ENCODE measurements at places on chromosomes 3 and 15.

DNA sequence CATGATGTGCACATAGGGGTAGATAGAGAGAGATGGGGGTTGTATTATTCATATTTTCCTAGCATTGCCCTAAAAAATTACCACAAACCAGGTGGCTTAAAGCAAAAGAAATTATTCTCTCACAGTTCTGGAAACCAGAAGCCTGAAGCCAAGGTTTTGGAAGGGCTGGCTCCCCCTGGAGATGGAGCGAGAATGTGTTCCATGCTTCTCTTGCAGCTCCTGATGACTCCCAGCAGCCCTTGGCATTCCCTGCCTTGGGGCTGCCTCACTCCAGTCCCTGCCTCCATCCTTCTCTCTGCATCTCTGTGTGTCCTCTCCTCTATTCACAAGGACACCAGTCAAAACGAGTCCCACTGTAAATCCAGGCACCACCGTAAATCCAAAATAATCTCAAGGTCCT lies 91.5 kb upstream of the FAM174B start:
- DNase-seq = no peak

- no peak for DNase-seq
Observed at GRCh38 chr3:98359993-98360675, 6.5 kb downstream of the OR5K4 start.

- DNase-seq = peak; percentile 100
Observed at GRCh38 chr3:193592841-193593667, at the start of gene OPA1. OPA1 (plus strand) TSS chr3:193593208; CDS start chr3:193593378, 170 bp downstream.

- no peak for DNase-seq
Observed at GRCh38 chr3:47113669-47114365, 50.1 kb downstream of the SETD2 start.

DNA sequence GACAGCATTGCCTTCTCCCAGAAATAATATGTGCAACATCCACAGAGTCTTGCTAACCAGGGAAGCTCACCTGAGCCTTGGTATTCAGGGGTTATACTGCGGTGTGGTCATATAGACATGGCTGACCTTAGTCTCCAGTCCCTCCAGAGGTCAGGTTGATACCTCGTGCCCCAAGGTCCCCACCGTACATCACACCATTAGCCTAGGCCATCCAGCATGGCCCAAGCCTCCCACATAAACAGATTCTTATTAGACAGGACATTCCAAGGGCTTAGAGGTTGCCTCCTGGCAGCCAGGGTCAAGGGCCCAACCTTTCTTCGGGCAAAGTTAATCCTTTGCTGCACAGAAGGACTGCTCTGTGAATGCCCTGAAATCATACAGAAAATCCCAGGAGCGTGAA lies 18.8 kb downstream of the ACAN start:
- DNase-seq = no peak

GRCh38 chr15:71103102-71103676 lies 12.1 kb upstream of the THSD4 start:
- DNase-seq = peak; percentile 35

DNA sequence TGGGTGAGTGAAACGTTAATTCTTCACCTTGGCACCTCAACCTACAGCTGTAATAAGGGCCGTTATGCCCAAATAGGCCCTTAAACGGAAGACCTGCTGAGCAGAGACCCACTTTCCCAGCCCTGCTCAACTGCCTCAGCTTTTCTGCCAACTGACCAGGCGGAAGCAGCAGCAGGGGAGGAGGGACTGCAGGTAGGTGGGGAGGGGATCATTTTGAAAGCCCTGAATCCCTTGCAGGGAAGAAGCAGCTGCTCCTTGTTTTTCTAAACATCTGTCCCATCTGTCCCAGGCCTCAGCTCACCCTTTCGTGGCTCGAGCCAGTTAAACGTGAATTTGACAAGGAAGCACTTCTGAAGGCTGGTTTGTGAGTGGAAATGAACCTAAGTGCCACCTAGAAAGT lies 978 bp upstream of the CMC1 start:
- DNase-seq = peak; percentile 36

DNA sequence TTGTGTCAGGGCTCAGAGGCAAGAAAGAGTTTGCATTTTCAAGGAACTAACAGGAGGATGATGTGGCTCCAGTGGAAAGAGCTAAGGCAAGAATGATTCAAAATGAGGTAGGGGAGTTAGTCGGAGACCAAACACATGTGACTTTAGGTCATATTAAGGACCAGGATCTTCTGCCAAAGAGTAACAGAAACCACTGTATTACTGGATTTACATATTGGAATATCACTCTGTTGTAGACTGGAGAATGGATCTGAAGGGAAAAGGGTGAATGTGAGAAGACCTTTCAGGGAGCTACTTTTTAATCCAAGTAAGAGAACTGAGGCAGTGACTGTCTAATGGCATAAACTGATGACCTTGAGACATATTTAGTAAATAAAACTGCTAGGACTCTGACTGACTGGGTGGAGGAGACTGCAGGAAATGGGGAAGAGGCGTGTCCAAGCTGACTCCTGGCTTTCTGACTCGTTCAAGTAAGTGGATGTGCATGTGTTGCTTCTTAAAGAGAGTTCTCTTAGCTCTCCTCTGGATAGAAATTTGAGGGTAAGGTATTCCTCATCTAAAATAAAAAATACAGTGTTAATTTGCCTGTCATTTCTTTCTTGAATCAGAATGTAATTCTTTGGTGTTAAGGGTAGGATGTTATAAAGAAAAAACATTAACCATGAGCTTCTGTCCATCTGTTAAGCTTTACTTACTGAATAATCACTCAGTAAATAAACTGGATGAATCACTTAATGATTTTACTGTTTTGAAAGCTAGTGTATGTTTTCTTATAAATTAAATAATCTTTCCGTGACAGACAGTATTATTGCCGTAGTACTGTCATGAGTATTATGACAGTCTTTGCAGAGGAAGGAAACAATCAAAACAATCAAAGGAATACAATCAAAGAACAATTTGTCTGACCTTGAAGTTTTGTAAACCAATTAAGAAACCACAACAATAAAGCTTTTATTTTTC lies 58.3 kb upstream of the CFAP20DC start:
- no peak for DNase-seq

GRCh38 chr3:101124125-101124524 lies 130.9 kb upstream of the ABI3BP start:
- no peak for DNase-seq
